IPS DF 6.9 (cell line): ENCODE measurements at places on chromosomes 1 and 21.

- H3K4me1 ChIP-seq = no peaks in the 10 kb centered on the region
- H3K27me3 ChIP-seq = no peaks in the 10 kb centered on the region
- no peak overlapping the region for H3K4me3 ChIP-seq
- no peaks in the 10 kb centered on the region for H3K36me3 ChIP-seq
- no peak for DNase-seq
Observed at GRCh38 chr1:219629296-219629880, 16.5 kb upstream of the ZC3H11B start.

GRCh38 chr1:78440381-78440793 is 50.4 kb upstream of the PTGFR start:
- no peak overlapping the region for H3K27ac ChIP-seq
- no peaks in the 10 kb centered on the region for H3K36me3 ChIP-seq
- H3K4me3 ChIP-seq = no peak overlapping the region
- no peak for DNase-seq
- H3K27me3 ChIP-seq = no peaks in the 10 kb centered on the region

GRCh38 chr1:35564037-35564883 is 6.7 kb downstream of the NCDN start:
- no peak for DNase-seq
- peaks cover 28% of the 10 kb centered on the region for H3K36me3 ChIP-seq
- no peak overlapping the region for H3K27ac ChIP-seq
- H3K27me3 ChIP-seq = no peaks in the 10 kb centered on the region
- H3K4me1 ChIP-seq = no peaks in the 10 kb centered on the region
- H3K4me3 ChIP-seq = no peak overlapping the region

DNA sequence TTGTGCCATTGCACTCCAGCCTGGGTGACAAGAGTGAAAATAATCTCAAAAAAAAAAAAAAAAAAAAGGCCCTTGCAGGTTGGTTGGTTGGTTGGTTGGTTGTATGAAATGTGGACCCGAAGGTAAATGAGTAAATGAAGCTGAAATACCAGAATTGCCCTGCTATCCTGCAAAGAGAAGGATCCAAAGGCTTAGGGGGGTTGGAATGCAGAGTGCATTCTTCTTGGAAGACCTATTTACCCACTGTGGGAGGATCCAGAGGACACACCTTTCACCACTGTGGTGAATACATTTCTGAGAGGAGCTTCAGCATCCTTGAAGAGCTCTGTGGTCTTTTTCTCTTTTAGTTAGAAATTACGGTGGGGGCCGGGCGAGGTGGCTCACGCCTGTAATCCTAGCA is 28.7 kb upstream of the EIF4G3 start:
- H3K4me3 ChIP-seq = no peak overlapping the region
- H3K36me3 ChIP-seq = no peaks in the 10 kb centered on the region
- H3K27ac ChIP-seq = no peak overlapping the region

GRCh38 chr1:116375887-116376728 is 3.1 kb downstream of the ATP1A1 start:
- no peak overlapping the region for H3K4me3 ChIP-seq
- no peak for DNase-seq
- H3K27ac ChIP-seq = no peak overlapping the region
- no peaks in the 10 kb centered on the region for H3K36me3 ChIP-seq
- H3K4me1 ChIP-seq = peaks cover 4% of the 10 kb centered on the region; the same call in 1 of the 2 replicates

- no peaks in the 10 kb centered on the region for H3K4me1 ChIP-seq
- no peaks in the 10 kb centered on the region for H3K27me3 ChIP-seq
- no peaks in the 10 kb centered on the region for H3K36me3 ChIP-seq
- H3K27ac ChIP-seq = no peak overlapping the region
- H3K4me3 ChIP-seq = no peak overlapping the region
- DNase-seq = no peak
Observed at GRCh38 chr1:66890621-66891020, 34.0 kb downstream of the DNAI4 start.

DNA sequence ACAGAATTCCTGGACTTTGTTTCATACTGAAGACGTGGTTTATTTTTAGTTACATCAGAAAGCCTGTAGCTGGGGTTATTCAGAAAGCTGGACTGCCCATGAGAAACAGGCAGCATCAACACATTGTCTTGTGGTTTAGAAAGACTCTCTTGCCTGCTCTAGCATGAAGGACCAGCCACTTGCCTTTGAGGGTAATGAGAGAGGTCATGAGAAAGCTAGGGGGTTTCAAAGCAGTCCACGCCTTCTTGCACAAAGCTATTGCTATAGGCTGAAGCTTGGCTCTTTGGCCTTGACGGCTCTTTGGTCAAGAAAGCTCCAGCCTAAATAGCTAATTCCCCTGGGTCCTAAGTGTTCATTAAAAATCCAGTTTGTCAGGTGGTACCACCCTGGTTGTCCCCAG is 208.1 kb downstream of the PRDM2 start:
- H3K4me1 ChIP-seq = no peaks in the 10 kb centered on the region
- no peak for DNase-seq
- no peaks in the 10 kb centered on the region for H3K27me3 ChIP-seq
- H3K4me3 ChIP-seq = no peak overlapping the region
- H3K27ac ChIP-seq = no peak overlapping the region

DNA sequence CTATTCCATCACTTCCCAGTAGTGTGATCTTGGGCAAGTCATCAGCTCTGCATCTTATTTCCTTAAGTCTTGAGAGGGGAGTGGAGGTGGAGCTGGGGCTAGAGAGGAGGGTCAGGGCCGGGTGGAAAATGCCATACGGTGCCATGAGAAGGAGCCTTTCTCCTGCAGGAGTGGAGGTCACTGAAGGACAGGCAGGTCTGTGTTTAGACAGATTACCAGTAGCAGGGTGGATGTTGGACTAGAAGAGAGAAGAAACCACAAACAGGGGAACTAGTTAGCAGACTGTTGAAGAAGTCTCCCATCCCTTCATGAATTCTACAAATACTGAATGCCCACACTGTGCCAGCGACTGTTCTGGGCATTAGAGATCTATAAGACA is 13.9 kb upstream of the CPT2 start:
- H3K27ac ChIP-seq = no peak overlapping the region
- H3K4me3 ChIP-seq = no peak overlapping the region
- H3K27me3 ChIP-seq = no peaks in the 10 kb centered on the region; the same call in 1 of the 2 replicates
- no peaks in the 10 kb centered on the region for H3K36me3 ChIP-seq

DNA sequence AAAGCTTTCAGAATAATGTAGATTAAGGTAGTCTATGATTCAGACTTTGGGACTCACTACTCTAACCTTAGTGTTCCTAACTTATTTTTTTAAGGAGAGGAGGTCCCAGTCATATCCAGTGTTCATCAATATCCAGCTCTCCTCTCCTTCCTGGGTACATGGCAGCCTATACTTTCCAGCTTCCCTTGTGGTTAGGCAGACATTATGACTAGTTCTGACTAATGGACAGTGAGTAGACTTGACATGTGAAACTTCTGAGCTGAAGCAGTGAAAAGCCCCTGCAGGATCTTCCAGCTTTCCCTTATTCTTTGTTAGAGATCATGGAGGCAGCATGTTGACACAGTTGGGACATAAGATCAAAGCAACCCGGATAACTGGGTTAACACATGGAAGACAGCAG is 144.2 kb downstream of the PTPRU start:
- DNase-seq = no peak
- H3K4me1 ChIP-seq = no peaks in the 10 kb centered on the region
- no peak overlapping the region for H3K27ac ChIP-seq
- H3K36me3 ChIP-seq = no peaks in the 10 kb centered on the region

DNA sequence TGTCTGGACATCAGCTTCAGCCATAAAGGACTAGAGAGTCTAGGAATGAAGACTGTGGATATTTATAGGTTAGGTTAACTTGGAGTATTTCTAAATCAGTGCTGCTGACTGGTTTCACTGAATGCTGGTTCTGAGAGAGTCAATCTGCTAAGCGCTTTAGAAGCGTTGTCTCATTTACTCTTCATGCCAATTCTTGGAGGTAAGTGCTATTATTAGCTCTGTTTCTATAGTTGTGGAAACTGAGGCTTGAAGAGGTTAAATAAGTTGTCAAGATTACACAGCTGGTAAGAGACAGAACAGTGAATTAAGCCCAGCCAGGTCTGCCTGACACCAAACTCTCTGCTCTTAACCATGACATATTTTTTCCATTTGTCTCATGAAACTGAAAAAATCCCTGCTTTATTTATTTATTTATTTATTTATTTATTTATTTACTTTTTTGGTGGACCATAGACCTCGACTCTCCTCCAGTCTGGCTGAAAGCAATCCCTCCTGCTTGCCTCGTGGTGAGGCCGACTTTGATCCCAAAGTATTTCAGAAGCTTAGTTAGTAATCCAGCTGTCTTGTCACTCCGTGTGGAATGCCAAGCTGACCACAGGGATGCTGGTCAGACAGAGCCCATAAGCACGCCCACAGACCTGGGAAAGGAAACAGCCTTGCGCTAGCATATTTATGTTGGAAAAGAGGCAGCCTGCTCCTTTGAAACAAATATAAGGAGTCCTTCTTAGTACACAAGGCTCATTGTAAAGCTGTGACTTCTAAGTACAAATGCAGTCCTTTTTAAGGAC is 16.9 kb downstream of the NTMT2 start:
- DNase-seq = no peak
- no peaks in the 10 kb centered on the region for H3K27me3 ChIP-seq
- H3K4me3 ChIP-seq = no peak overlapping the region
- no peak overlapping the region for H3K27ac ChIP-seq

GRCh38 chr1:233677690-233678354 is 63.9 kb downstream of the KCNK1 start:
- no peaks in the 10 kb centered on the region for H3K27me3 ChIP-seq
- no peak overlapping the region for H3K4me3 ChIP-seq
- H3K4me1 ChIP-seq = no peaks in the 10 kb centered on the region; the same call in 1 of the 2 replicates
- H3K27ac ChIP-seq = no peak overlapping the region

DNA sequence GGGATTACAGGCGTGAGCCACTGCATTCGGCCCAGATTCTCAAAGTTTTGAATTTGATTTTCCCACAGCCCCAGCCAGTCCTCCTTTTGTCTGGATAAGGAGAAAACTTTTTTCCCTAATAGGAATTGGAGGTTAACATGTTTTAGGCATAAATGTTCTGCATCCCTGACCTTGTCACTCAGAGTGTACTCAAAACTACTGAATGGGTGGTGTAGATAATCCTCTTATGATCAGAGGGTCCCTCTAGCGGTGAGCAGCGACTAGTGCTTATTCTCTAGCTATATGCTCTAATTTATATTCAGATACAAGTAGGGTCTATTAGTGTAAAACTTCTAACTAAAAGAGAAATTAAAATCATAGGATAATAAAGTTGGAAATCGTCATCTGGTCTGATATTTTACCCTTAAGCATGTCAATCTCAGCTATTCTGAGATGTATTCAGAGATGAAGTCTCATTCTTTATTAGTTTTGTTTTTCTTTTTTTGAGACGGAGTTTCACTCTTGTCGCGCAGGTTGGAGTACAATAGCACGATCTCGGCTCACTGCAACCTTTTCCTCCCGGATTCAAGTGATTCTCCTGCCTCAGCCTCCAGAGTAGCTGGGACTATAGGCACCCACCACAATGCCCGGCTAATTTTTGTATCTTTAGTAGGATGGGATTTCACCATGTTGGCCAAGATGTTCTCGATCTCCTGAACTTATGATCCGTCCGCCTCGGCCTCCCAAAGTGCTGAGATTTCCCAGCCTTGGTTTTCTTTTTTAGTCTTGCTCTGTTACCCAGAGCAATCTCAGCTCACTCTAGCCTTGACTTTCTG is 2.7 kb upstream of the PSMD4 start:
- H3K36me3 ChIP-seq = peaks cover 9% of the 10 kb centered on the region; the same call in 1 of the 2 replicates
- peak; percentile 18 for DNase-seq

DNA sequence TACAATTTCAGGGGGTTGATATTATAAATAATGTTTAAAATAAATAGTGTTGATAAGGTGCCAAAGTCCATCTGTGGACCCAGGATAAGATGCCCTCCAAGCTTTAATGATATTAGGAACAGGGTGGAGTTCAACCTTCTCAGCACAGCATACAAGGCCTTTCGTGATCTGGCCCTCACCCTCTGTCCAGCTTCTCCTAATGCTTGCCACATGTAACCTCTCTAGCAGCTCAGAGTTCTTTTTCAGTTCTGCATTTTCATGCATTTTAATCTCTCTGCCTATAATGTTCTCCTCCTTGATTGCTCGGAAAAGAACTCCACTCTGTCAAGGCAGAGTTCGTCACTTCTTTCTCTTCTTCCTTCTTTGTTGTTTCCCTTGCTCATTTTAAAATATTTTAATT is 21.4 kb upstream of the SMAP2 start:
- H3K4me1 ChIP-seq = no peaks in the 10 kb centered on the region
- H3K27ac ChIP-seq = no peak overlapping the region
- H3K27me3 ChIP-seq = no peaks in the 10 kb centered on the region

DNA sequence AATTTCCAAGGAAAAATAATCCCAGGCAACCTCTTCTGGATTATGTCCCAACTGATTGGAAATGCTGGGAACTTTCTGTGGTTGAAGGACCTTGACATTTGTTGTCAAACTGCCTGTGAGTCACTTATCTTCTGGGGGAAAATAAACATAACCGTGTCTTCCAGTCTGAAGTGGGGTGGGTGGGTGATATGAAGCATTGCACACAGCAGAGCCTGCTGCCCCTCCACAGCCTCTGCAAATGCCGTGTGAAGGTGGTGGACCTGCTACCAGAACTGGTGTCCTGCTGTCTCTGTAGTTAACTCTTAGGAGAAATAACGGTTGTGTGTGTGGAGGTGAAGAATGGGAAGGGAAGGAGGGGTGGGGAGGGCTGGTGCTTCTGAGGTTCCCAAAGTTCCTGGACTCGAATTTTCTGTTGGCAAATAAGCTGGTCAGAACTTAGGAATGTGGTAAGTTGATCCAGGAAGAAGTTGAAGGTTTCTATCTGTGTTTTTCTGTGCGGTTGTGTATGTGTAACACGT is 23.2 kb downstream of the GALNT2 start:
- H3K4me1 ChIP-seq = 0 out of 2 replicates have a peak, but pooled peaks cover 2% of the 10 kb centered on the region
- no peaks in the 10 kb centered on the region for H3K36me3 ChIP-seq
- no peak for DNase-seq
- H3K27me3 ChIP-seq = no peaks in the 10 kb centered on the region
- H3K4me3 ChIP-seq = no peak overlapping the region
- no peak overlapping the region for H3K27ac ChIP-seq

- no peaks in the 10 kb centered on the region for H3K4me1 ChIP-seq
- no peaks in the 10 kb centered on the region for H3K27me3 ChIP-seq
- no peaks in the 10 kb centered on the region for H3K36me3 ChIP-seq
- no peak for DNase-seq
Observed at GRCh38 chr1:71835442-71835813, 446.9 kb downstream of the NEGR1 start.

DNA sequence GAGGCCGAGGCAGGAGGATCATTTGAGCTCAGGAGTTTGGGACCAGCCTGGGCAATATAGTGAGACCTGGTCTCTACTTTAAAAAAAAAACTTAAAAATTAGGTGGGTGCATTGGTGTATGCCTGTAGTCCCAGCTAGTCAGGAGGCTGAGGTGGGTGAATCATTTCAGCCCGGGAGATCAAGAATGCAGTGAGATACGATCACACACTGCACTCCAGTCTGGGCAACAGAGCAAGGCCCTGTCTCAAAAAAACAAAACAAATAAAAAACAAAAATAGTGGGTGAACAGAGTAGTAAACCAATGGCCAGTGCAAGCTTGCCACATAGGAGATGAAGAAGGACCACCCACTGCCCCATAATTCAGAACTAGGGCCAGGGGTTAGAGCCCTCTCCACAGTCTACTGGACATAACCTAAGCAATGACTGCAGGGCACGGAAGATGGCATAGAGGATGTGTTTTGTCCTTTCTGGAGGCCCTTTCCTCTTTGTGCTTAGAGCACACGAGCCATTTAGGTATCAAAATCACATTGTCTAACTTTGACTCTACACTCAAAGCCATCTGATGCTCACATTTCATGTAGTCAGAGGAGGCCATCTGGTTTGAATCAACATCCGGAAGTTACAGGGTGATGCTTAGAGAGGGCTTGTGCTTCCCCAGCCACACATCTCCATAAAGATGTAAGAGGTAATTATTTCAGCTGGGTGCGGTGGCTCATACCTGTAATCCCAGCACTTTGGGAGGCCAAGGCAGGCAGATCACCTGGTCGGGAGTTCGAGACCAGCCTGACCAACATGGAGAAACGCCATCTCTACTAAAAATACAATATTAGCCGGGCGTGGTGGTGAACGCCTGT is 12.6 kb downstream of the CD2 start:
- no peaks in the 10 kb centered on the region; the same call in 1 of the 2 replicates for H3K4me1 ChIP-seq
- no peak overlapping the region for H3K4me3 ChIP-seq
- H3K27me3 ChIP-seq = no peaks in the 10 kb centered on the region
- DNase-seq = no peak
